Activated T-helper 2 cell treated with anti-CD3 and anti-CD28 coated beads, Interferon-gamma antibody, Interleukin-2, Interleukin-4, amounts not matched to agents 10 μg/mL and 5 μg/mL and 100 μg/mL, durations not matched to agents 14 hours and 24 hours and 36 hours (primary cell): ENCODE measurements at places on chromosomes 7 and 10.

- H3K27ac ChIP-seq: no peak overlapping the region
- H3K4me3 ChIP-seq: no peak overlapping the region
- no peaks in the 10 kb centered on the region for H3K36me3 ChIP-seq
- no peak for DNase-seq
- H3K27me3 ChIP-seq: peaks cover 30% of the 10 kb centered on the region
Measured at GRCh38 chr10:89283936-89284475, 17.8 kb upstream of the IFIT2 start.

DNA sequence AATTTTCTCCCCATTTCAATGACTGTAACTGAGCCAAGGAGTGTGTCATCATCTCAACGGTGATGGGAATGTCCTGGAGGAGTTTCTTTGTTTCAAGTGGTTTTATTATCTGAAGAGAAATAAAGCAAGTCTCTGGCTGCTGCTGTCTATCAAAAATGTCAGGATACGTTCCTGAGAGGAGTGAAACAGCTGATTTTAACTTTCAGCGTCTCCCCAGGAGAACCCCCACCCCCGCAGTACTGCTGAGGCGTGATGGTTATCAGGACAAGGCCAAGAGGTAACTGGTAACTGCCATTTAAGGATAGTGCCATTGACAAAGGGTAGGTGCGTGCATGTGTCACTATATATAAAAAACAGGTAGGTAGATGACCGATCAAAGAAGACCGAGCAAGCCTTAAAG lies 70.3 kb upstream of the LRGUK start:
- H3K4me1 ChIP-seq: peaks cover 2% of the 10 kb centered on the region
- no peak for DNase-seq
- H3K27ac ChIP-seq: no peak overlapping the region
- no peaks in the 10 kb centered on the region for H3K36me3 ChIP-seq
- no peak overlapping the region for H3K4me3 ChIP-seq
- no peaks in the 10 kb centered on the region for H3K27me3 ChIP-seq

GRCh38 chr7:618539-619367 lies 99.1 kb upstream of the PDGFA start:
- peaks cover 40% of the 10 kb centered on the region for H3K4me1 ChIP-seq
- H3K4me3 ChIP-seq: peak overlapping the region; percentile 83
- H3K27me3 ChIP-seq: no peaks in the 10 kb centered on the region
- peak; percentile 70 for DNase-seq

- H3K4me1 ChIP-seq: peaks cover 12% of the 10 kb centered on the region
- H3K4me3 ChIP-seq: no peak overlapping the region
- H3K27me3 ChIP-seq: no peaks in the 10 kb centered on the region
- no peak overlapping the region for H3K27ac ChIP-seq
Measured at GRCh38 chr10:124935946-124936345, 6.0 kb upstream of the ZRANB1 start.

- H3K4me1 ChIP-seq: no peaks in the 10 kb centered on the region
- no peaks in the 10 kb centered on the region for H3K36me3 ChIP-seq
- H3K27me3 ChIP-seq: no peaks in the 10 kb centered on the region
- no peak overlapping the region for H3K27ac ChIP-seq
Measured at GRCh38 chr10:131202990-131203389, 108.5 kb downstream of the TCERG1L start.

DNA sequence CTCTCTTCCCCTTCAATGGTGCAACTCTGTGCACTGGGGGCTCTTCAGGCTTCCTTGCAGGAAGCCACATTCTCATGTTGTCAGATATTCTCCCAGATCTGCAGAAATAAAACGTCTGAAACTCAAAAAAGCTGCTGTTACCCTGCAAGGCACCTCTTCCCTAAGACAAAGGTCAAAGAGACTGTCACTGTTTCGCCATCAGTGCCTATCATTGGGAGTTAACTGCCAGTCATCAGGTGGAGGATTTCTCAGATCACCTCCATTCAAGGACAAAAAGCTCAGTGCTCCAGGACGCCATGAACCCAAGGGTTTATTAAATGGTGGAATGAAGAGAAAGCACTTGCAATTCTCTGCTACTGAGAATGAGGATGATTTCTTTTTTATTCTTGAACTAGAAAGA lies 144.6 kb upstream of the PALS2 start:
- H3K4me1 ChIP-seq: no peaks in the 10 kb centered on the region
